ENCODE measurements at places on chromosomes 5 and 9.

GRCh38 chr9:17063535-17064135 lies 71.2 kb upstream of the CNTLN start:
- DNase-seq, result peak; percentile 38

GRCh38 chr5:1004461-1005248 lies 3.9 kb upstream of the NKD2 start:
- DNase-seq, result no peak

DNA sequence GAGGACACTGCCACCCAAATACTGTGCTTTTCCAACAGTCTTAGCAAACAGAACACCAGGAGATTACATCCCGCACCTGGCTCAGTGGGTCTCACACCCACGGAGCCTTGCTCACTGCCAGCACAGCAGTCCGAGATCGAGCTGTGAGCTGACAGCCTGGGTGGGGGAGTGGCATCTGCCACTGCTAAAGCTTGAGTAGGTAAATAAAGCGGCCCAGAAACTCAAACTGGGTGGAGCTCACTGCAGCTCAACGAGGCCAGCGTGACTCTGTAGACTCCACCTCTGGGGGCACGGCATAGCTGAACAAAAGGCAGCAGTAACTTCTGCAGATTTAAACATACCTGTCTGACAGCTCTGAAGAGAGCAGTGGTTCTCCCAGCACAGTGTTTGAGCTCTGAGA lies 28.8 kb downstream of the EPB41L4A start:
- DNase-seq, result no peak

- DNase-seq, result no peak
Measured at GRCh38 chr5:103228588-103228987, 30.0 kb upstream of the MACIR start.

DNA sequence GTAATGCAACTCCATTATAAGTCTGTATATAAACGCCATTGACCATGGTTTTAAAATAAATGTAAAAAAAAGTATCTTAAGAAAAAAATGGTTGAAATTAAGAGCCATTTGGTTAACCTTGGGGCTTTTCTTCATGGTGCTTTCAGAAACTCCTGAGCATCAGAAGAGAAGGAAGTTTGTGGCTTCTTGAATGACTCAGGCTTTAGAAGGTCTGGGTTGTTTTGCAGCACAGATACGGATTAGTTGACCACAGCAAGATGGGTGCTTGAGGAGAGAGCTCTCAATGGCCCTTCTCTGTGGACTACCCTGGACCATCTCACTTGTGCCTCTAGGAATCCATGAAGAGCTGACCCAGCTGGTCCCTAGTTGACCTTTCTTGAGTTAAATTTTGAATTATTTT lies 189.5 kb downstream of the TMEM38B start:
- DNase-seq, result no peak

DNA sequence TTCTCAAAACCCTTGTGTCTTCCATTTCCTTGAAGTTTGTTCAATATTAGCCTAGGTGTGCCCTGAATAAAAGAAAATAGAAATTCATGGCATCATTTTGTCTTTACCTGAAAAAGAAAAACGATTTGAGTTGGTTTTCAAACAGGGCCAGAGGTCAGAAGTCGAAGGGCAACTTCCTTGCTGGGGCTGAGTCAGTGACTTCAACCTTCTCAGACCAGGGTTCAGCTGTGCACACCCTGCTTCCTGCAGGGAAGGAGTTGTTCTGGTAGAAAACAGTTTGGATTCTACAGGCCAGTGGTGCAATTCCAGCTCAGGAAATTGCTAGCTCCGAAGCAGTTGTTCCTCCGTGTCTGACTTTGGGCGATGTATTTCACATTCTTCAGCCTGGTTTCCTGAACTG lies 132.1 kb upstream of the SLC30A5 start:
- no peak for DNase-seq

GRCh38 chr5:110056580-110057114 lies 366.9 kb downstream of the MAN2A1 start:
- no peak for DNase-seq

DNA sequence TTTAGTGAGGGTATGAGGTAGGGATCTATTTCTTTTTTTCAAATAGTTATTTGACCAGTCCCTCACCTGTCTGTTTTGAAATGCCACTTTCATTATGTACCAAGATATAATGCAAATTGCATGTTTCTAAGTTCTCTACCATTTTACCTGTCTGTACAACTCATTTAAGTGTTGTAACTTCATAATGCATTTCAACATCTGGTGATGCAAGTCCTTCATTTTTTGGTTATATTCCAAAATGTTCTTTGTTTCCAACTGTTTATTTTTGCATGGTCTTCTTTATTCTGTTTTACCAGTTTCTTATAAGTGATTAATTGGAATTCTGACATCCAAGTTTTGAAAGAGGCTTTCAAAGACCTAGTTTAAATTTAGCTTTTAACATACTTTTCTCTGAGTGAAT lies 26.8 kb downstream of the TDRD7 start:
- no peak for DNase-seq

DNA sequence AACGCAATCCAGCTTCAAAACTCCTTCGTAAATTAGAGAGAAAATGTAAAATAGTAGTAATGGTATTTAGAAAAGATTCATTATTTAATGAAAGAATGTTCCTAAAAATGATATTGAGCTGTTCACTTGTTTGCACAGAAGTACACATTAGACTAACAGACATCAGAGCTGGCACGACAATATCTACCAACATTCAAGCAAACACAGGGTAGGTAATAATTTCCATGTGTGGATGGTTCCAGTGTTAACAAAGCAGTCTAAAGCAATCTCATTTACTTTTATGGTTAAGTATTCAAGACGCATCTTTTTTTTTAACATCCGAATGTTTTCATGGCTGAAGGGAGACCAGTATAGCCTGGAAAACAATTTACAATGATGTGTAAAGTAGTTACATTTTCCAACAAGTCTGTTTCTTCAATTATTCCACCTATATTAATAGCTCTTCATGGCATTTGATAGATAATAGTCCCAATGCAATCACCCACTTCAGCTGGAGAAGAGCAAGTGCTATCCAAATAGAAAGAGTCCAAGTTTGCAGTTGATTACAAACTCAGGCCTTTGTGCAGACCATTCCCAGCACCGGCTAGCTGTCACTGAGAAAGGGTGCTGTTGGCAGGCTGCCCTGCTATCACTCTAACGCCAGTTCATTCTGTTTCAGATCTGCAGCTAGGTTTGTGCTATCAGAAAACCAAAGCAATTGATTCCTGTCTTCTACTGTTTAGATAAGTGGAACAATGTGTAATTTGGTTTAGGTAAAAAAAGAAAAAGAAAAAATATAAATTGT lies 458.8 kb downstream of the DTWD2 start:
- no peak for DNase-seq

DNA sequence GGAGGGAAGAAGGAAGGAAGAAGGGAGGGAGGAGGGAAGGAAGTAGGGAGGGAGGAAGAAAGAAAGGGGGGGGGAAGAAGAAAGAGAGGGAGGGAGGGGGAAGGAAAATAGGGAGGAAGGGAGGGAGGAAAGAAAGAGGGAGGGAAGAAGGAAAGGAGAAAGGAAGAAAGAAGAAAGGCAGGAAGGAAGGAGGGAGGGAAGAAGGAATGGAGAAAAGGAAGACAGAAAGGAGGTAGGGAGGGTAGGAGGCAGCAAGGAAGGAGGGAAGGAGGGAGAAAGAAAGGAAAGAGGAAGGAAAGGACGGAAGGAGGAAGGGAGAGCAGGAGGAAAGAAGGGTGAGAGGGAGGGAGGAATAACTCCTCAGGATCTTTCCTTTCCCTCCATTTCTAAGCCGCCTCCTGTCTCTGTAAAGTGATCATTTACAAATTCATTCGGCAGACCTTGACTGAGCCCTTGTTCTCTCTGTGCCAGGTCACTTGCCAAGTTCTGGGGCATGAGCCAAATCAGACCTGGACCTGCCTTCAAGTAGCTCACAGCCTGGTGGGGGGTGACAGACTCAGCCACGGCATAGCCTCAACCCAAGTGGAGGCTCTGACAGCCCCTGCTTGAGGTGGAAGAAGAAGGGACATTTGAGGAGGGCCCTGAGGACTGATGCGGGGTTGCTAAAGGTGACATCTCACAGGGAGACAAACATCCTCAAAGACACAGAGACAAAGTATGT lies 69.0 kb upstream of the HRH2 start:
- DNase-seq, result no peak

GRCh38 chr5:10775646-10776045 lies 14.6 kb upstream of the DAP start:
- no peak for DNase-seq

GRCh38 chr5:143359869-143360268 lies 43.6 kb downstream of the NR3C1 start:
- no peak for DNase-seq

DNA sequence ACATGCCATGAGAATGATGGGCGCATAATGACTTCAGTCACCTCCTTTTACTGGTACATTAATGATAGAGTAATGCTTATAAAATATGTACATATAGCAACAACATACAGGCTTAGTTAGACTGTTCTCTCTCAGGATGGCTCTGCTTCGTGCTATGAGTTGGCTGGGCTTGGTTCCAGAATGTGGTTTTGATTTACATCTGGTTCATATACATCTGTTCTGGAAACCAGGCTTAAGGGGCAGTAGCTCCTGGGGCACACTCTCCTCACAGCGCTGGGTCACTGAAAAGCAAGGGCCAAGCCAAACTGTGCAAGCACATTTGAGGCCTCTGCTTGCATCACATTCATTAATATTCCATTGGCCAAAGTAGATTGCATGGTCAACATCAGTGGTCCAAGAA lies 44.9 kb downstream of the PCSK1 start:
- DNase-seq, result no peak

- DNase-seq, result no peak
Measured at GRCh38 chr5:116437922-116438578, 136.6 kb downstream of the SEMA6A start.

DNA sequence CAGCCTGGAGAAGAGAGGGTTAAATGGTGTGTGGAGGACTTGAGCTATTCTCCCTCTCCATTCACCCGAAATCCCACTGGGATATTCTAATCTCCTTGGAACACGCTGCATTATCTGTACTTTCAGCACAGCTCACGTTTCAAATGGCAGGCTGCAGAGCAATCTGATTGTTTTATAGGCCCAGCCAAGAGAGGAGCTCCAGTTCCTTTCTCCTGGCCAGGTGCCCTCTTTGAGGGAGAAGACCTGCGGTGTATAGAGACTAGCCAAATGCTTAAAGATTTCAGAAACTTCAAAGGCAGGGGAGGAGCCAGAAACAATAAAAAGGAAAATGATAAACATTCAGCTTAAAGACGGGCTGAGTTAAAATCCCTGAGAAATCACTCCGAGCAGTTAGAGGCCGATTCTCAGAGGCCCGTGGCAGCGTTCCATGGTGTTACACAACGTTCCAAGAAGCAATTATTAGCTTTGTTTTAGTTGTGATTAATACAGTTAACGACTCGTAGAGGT lies 564.0 kb upstream of the KLF4 start:
- DNase-seq, result no peak

DNA sequence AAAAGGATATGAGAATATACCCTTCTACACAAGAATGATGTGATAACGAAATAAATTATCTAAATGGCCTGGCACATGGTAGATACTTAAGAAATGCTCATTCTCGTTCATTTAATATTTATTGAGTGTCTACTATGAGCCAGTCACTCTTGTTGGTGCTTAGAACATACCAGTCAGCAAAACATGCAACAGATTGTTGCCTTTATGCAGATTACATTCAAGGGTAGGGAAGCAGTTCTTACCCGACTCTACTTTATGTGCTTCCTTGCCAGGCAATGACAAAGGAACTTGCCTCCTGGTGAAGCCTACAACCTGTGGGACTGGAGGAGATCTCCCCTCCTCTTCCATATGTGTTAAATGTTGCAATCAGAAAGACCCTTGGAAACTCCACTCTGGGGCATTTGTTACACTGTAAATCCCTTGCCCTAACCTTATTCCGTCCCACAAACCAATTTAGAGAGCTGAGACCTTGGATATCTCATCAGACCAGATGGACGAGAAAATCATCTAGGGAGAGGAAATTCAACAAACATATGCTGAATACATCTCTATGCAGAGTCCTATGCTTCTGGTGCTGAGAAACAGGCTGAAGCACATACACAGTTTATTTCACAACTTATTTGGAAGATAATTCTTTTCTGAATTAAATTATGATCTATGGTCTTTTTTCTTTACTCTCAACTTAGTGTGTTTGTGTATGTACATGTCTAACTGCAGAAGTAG lies 128.1 kb upstream of the TRIM32 start:
- no peak for DNase-seq

DNA sequence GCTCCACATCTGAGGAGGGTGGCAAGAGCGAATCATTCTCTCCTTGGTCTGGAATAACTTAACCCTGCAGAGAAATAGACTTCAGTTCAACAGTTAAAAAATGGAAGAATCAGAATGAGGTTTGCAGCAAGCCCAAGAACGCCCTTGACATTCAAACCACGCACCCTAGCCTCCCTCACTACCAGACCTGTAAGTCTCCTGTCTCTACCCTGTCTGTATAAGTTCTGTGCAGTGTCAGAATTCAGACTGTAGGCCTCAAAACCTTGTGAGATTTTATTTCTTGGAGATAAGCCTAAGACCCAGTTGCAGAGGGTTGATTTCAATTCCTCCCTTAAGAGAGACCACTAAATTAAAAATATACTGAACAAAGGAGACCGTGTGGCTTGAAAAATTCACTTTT lies 35.8 kb upstream of the PLPP1 start:
- DNase-seq, result no peak

GRCh38 chr5:59497207-59497606 lies 396.3 kb downstream of the PDE4D start:
- no peak for DNase-seq

DNA sequence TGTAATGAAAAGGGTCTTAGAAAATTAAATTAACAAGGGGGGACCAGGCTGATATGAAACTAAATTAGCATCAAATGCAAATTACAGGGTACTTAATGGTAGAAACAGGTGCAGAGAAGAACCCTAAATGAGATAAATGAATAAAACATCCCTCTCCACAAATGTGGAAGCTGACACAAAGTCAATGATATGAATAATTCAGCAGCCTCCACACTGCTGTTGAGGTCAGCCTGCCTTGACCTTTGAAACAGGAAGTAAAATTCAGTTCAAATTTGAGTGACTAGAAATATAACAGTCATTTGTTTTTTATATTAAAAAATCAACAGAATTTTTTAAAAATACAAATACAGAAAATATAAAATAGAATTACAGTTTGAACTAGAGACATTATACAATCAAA lies 40.0 kb downstream of the EBF1 start:
- no peak for DNase-seq

- no peak for DNase-seq
Measured at GRCh38 chr5:54965806-54966205, 19.6 kb downstream of the ESM1 start.

- DNase-seq, result no peak
Measured at GRCh38 chr5:90861843-90862586, 303.4 kb downstream of the ADGRV1 start.
